ENCODE measurements at places on chromosomes 5 and 9.

GRCh38 chr5:107604146-107604910, 66.4 kb downstream of the EFNA5 start:
- DNase-seq, result no peak
- 0 out of 2 replicates have a peak, but pooled peaks cover 2% of the 10 kb centered on the region for H3K4me1 ChIP-seq
- H3K4me3 ChIP-seq, result no peak overlapping the region

DNA sequence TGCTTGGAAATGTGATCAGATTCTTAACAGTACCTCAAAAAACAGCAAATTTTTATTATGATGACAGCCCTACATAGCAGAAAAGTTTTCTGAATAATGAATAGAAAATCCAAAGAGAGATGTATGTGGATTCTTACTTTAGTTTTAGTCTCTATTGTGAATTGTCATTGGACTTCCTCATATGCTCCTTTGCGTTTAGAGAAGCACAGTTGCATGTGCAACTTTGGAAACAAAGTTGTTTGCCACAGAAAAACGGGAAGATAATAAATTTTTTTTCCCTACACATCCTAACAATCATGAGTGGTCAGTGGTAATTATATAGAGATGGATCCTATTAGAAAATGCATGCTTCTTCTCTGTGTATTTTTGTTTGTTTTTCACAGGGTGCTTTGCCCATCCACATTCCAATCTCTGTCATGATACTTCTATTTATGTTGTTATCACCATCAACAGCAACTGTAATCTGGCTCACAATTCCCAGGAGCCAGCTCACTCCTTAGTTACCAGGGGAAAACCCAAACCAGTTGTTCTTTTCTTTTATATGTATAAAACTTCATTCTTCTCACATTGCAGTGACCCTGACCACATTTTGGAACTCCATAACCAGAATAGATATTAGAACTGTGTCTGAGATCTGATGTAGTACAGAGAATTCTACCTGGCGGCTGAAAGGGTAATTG, 118.7 kb downstream of the NDUFS4 start:
- H3K27me3 ChIP-seq, result no peaks in the 10 kb centered on the region
- no peak overlapping the region for H3K27ac ChIP-seq
- H3K36me3 ChIP-seq, result no peaks in the 10 kb centered on the region

GRCh38 chr5:4579679-4580078, 560.5 kb upstream of the ADAMTS16 start:
- no peaks in the 10 kb centered on the region for H3K4me1 ChIP-seq
- no peak overlapping the region for H3K27ac ChIP-seq
- H3K4me3 ChIP-seq, result no peak overlapping the region
- H3K36me3 ChIP-seq, result no peaks in the 10 kb centered on the region
- H3K27me3 ChIP-seq, result no peaks in the 10 kb centered on the region
- no peak for DNase-seq

DNA sequence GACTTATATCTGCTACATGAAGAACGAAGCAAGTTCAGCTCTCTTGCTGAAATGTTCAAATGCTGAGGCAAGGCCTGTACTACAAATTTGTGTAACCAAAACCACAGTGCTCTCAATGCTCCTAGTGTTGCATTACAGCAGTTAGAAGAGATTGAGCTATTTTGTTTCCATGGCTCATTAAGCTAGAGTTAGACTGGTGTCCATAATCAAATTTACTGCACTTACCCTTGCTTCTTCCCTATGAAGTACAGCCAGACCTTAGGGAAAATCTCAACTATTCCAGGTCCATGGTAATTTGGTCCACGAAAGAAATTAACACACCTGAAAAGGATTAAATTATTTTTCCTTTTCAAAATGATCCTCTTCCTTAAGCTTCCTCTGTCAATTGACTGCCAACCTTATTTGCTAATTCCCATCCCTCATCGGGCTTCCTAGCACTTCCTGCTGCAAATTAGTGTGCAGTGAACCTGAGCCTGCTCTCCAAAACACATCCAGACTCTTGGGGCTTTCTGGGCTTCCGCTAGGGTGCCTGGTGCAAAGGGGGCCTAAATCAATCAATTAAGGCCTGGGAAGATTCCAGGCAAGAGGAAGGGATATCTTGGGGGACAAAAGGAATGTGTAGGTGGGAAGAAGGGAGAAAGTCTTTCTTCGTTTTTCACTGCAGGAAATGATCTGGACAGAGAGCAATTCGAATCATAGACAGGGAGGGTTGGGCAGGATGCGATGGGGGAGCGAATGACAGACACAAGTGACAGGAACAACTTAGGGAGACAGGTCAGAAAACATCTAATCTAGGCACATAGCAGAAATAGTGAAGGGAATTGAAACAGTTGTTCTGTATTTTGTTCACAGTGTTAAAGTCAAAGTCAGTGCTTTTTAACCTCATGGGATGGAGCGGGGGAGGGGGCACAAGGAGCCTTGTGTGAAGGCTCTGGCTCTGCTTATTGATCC, 542.4 kb downstream of the RAB3C start:
- H3K4me3 ChIP-seq, result no peak overlapping the region
- peak; percentile 37 for DNase-seq
- no peaks in the 10 kb centered on the region for H3K36me3 ChIP-seq
- H3K27ac ChIP-seq, result peak overlapping the region; percentile 70
- H3K4me1 ChIP-seq, result peaks cover 20% of the 10 kb centered on the region
- H3K27me3 ChIP-seq, result no peaks in the 10 kb centered on the region

DNA sequence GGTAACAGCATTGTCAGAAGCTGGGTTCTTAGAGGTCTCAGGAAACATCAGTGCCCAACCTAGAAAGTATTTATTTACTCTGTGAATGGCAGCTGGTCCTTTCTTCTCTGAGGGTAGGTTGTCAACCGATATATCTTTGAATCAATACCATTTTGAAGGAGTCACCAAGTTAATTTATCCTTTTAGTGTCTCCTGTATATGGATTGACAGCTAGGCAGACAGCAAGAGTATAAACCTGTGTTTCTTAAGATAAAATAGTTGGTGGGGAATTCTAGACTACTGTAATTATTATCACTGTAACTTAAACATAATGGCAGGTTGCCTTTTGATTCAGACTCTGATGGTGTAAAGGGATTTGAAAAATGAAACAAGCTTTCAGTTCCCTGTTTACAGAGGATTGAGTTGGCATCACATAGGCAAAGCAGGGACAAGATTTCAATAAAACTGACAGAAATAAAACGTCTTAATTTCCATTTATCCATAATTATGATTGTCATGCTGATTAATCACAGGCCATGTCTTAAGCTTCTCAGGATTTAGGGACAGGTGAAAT, 190.8 kb upstream of the HAPLN1 start:
- H3K36me3 ChIP-seq, result no peaks in the 10 kb centered on the region
- no peak for DNase-seq
- H3K27ac ChIP-seq, result no peak overlapping the region

DNA sequence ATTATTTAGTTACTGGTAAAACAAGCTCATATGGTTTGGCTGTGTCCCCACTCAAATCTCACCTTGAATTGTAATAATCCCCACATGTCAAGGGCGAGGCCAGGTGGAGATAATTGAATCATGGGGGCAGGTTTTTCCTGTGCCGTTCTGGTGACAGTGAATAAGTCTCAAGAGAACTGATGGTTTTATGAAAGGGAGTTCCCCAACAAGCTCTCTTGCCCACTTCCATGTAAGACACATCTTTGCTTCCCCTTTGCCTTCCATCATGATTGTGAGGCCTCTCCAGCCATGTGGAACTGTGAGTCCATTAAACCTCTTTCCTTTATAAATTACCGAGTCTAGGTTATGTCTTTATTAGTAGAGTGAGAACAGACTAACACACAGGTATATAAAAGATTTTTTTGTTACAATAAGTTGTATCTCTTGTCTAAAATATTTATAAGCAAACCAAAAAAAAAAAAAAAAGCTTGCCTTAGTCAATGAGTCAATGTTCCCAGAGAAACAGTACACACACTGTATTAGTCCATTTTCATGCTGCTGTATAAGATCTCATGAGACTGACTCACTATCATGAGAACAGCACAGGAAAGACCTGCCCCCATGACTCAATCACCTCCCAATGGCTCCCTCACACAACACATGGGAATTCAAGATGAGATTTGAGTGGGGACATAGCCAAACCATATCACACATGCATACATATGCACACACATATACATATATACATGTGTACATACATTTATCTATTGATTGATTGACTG, 138.3 kb downstream of the BASP1 start:
- H3K27me3 ChIP-seq, result no peaks in the 10 kb centered on the region
- H3K27ac ChIP-seq, result no peak overlapping the region
- H3K4me3 ChIP-seq, result no peak overlapping the region
- no peaks in the 10 kb centered on the region for H3K4me1 ChIP-seq
- peak; percentile 92 for DNase-seq
- H3K36me3 ChIP-seq, result no peaks in the 10 kb centered on the region

DNA sequence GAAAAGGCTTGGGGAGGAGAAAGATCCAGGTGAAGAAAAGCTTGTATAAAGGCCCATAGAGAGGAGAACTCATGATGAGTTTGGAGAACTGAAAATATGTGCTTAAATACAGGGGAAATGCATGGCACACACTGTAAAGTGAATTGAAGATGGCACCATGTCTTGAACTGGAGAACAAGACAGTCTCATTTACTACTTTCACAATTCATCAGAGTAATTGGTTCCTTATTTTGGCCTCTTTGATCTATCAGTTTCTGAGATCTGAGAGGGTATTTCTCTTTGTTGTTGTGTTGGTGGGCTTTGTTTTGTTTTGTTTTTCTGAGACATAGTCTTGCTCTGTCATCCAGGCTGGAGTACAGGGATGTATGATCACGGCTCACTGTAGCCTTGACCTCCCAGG, 98.2 kb downstream of the CEMIP2 start:
- no peaks in the 10 kb centered on the region for H3K4me1 ChIP-seq
- no peaks in the 10 kb centered on the region for H3K27me3 ChIP-seq
- no peak for DNase-seq
- H3K4me3 ChIP-seq, result no peak overlapping the region
- no peaks in the 10 kb centered on the region for H3K36me3 ChIP-seq

DNA sequence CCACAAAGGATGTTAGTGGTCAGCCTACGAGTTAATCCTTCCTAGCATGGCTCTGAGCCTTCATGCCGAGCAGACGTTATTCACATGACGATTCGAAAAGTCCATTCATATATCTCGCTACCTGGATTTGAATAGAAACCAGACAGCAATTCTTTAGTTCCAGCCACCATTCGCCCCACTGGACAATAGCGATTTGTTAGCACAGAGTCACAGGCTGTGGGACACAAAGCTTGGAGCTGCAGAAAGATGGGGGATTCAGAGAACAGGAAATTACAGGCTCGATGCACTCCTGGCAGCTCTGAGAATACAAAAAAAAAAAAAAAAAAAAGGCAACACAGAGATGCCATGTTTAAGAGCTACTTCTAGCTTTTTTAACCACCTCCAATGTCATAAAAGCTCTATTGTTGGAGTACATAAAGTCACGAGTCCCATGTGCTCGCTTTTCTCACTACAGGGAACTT, 110.7 kb downstream of the NR6A1 start:
- peak; percentile 61 for DNase-seq
- peak overlapping the region; percentile 95 for H3K27ac ChIP-seq
- H3K4me1 ChIP-seq, result peaks cover 12% of the 10 kb centered on the region
- H3K27me3 ChIP-seq, result no peaks in the 10 kb centered on the region

GRCh38 chr9:70462300-70462699, 47.8 kb upstream of the KLF9 start:
- no peak for DNase-seq
- H3K4me3 ChIP-seq, result no peak overlapping the region
- H3K27ac ChIP-seq, result no peak overlapping the region

DNA sequence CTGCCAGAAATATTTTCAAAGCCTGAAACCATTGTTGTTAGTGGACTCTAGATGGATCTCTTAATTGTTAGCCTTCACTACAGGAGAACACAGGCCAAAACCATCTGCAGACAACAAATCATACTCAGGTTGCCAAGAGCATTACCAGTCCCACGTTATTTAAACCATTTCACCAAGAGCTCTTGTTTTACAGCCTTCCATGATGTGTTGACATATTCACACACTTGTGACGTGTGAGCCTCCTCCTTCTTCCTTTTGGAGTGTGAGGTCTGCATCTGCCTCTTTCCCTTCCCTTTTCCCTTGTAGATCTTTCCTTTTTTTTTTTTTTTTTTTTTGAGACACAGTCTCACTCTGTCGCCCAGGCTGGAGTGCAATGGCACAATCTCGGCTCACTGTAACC, 279.0 kb downstream of the AUH start:
- no peak for DNase-seq
- H3K4me3 ChIP-seq, result no peak overlapping the region
- no peaks in the 10 kb centered on the region for H3K36me3 ChIP-seq
- no peaks in the 10 kb centered on the region for H3K27me3 ChIP-seq
- peaks cover 6% of the 10 kb centered on the region for H3K4me1 ChIP-seq

DNA sequence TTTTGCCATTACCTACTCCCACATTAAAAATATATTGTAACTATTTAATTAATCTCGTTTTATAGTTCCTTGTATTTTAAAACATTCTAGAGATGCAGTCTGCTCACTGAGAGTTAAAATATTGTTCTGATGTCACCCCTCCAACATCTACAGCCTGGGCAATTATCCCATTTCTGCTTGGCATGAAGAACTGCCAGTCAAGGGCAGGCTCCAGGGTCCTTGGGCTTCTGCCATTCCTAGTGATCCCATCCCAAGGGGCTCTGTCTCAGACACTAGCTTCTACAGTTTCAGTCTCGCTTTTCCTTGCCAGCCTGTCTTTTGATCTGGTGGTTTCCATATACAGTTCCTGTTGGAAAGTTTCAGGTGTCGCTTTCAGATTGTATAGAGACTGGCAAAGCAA, 287.2 kb downstream of the TMEM232 start:
- no peaks in the 10 kb centered on the region for H3K27me3 ChIP-seq
- H3K36me3 ChIP-seq, result no peaks in the 10 kb centered on the region
- H3K4me3 ChIP-seq, result no peak overlapping the region
- no peak overlapping the region for H3K27ac ChIP-seq

DNA sequence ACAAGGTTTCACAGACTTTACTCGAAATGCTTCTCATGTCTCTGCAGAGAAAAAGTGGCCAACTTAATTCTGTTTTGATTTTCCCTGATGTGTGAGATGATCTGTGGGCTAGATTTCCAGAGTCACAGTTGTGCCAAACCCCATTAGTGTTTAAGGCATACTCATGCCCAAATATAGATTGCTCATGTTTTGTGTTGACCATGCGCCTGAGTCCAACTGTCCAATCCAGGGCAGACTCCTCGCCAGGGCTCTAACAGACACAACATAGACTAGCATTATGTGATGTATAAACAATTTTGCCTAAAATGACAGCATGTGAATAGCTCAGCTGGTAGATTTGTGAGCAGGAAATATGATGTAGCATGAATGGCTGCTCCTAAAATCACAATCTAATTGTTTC, 128.1 kb downstream of the PRDM6 start:
- peaks cover 3% of the 10 kb centered on the region for H3K27me3 ChIP-seq
- H3K36me3 ChIP-seq, result no peaks in the 10 kb centered on the region
- no peak overlapping the region for H3K4me3 ChIP-seq
- no peak overlapping the region for H3K27ac ChIP-seq
- peak; percentile 16 for DNase-seq

DNA sequence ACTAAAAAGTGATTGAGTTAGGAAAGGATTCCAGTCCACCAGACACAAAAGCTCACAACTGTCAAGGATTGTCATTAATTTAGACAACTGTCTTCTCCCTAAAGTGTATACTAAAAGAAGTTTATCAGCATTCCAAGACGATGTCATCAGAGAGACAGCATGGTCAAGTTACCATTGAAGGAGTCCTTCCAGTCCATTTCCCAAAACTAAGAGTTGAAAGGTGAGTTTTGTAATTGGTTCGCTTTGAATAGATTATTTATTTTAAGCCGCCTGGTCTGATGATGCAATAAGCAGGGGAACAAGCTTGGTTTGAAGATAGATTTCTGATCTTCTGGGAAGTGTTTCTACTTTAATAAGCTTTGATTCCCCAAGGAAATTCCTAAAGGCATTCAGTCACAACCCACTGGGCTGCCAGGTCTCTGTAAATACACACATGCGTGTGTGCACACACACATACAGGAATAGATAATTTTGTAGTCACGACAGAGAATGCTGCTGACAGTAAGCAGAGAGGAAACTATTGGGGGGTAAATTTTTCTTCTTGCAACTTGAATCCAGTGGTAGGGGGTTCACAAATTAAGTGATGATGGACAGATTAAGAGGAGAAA, 234.8 kb downstream of the PIK3R1 start:
- H3K27me3 ChIP-seq, result no peaks in the 10 kb centered on the region
- DNase-seq, result peak; percentile 77
- H3K4me1 ChIP-seq, result no peaks in the 10 kb centered on the region

All from IMR-90 (cell line).